ENCODE measurements at places on chromosomes 7 and 10. TPM values are rescaled to one million over a fixed set of nuclear protein-coding genes. Genes with fewer than 3 reads are reported as not detected.

The MYPN gene
- total RNA-seq: not detected

GRCh38 chr10:107618504-107618994, 454.0 kb upstream of the SORCS1 start:
- no peak for DNase-seq

DNA sequence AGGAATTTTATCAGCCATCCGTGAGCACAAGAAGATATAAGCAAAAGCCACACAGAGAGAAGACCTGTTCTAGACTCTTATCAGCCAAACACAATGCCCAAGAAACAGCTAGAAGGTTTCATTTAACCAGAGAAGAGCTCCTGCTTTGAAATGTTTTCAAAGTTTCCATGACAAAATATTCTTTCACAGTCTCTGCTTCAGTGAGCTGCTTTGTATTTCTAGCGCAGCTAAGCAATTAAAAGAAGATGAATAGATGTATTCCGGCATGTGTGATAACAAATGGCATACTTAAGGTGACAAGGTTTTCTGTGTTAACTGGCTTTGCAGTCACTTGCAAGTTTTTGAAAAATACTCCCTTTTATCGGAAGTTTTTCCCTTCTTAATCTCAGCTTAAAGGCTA, 78.9 kb upstream of the NXPH1 start:
- DNase-seq: no peak

DNA sequence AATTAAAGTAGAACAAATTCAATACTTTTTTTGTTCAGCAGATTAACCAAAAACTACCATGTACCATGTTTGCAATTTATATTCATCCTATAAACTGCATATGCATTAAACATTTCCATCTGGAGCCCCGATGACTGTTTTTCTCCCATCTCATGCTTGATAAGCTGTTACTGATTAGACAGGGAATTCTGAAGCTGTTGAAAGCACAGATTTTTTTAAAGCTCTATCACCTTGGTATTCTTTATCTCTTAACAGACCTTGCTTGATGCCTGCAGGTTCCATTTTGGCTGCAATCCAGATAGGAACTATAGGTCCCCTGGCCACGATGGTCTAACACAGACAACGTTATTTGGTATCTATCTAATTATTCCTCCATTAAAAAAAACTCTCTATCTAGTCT, 961.7 kb downstream of the CNTNAP2 start:
- no peak for DNase-seq

DNA sequence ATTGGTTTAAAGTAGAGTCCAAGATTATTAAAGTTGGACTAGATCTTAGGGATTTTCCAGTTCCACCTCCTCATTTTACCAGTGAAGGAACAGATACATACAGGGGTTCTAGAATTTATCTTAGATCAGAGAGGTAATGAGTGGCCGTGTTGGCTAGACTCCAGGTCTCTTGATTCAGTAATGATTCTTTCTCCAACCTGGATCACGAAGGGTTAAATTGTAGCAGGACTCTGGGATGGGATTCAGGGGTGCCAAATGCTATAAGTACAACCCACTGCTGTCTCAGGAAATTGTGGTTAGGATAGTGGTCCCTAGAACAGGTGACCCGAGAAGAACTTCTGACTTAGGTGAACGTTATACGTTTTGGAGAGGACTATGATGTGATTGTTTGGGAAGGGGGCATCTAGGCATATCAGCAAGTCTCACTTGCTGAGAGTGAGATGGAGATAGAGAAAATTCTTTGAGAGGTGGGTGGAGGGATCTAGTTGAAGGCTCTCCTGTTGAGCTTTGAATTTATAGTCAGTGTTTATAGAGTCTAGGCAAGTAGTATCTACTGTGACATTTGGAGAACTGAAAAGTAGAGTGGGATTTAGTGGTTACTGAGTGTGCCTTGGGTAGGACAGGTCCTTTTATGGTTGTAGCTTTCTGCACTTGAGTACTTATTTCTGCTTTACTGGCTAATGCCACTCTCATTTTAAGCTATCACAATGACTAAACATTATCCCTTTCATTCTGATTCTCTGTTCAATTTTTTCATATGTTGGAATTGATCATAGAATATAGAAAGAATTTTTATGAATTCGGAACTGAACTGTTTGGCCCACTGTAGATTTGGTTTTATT, 58.3 kb downstream of the ST7 start:
- peak; percentile 41 for DNase-seq

GRCh38 chr10:80598951-80599350, 61.2 kb downstream of the SH2D4B start:
- DNase-seq: no peak

DNA sequence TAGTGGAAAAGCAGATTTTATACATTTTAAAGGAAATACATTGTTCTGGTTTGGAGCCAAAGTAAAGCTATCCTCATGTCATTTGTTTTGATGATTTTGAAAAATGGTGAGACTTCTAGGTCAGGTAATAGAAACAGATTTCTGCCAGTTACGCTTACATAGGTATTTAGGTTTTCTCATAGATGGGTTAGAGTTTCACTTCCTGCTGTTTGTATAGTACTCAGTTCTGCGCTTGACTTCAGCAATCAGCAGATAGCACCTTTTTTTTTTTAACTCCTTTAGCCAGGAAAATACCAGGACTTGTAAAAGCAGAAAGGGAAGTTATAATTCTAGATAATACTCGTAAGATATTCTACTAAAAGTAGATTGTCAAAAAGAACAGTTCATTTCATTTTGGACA, 209.8 kb upstream of the POM121L12 start:
- DNase-seq: no peak

GRCh38 chr7:128191136-128191844, 49.8 kb upstream of the LEP start:
- no peak for DNase-seq

- DNase-seq: no peak
Observed at GRCh38 chr7:80307227-80307856, 172.7 kb downstream of the GNAI1 start.

GRCh38 chr10:44863344-44864047, 47.6 kb upstream of the TMEM72 start:
- DNase-seq: no peak

- no peak for DNase-seq
Observed at GRCh38 chr7:135343361-135343760, 109.7 kb downstream of the STRA8 start.

- DNase-seq: no peak
Observed at GRCh38 chr10:121307411-121307980, 290.7 kb downstream of the FGFR2 start.

GRCh38 chr7:90345595-90346335, 751 bp upstream of the GTPBP10 start:
- peak; percentile 37 for DNase-seq

- DNase-seq: peak; percentile 49
Observed at GRCh38 chr10:117373823-117374505, 1.3 kb downstream of the PDZD8 start.

- no peak for DNase-seq
Observed at GRCh38 chr10:24574578-24575155, 149.0 kb downstream of the ARHGAP21 start.

GRCh38 chr7:128856001-128856718, 6.5 kb upstream of the ATP6V1F start:
- DNase-seq: no peak

DNA sequence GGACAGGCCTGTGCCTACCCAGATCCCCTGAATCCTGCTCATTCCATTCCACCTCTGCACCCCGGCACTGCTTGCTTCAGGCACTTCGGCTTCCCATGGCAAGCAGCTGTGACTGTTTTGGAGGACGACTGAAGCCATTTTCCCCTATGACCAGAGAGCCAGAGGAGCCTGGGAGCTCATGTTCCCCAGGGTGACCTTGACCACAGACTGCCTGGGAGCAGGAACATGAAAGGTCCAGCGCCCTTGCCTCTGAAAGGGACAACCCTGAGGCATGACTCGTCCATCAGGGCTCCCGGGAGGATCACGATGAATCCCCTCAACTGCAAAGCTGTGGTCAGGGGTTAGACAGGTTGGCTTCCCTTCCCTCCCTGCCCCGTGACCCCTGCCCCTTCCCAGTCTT, 16.7 kb upstream of the HMX3 start:
- no peak for DNase-seq

DNA sequence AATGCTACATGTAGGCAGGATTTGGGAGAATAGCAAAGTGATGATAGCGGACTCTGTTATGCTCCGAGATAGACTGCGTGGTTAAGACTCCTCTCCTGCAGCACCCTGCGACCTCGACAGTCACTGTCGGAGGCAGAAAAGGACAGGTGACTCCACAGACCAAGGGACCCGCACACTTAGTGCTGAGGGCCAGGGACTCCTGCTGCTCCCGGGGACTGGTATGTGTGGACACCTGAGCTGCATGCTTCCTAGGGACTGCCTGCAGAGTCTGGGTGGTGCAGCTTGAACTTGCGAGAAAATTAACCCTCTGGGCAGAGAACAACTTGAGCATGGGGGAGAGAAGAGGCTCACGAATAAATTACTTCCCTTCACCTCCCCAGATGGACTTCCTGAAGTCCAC, 407.1 kb upstream of the PFKP start:
- no peak for DNase-seq

- DNase-seq: no peak
Observed at GRCh38 chr10:91711885-91712680, 79.2 kb upstream of the PPP1R3C start.

All from B cell (primary cell).